ENCODE measurements at places on chromosomes 7 and 10. TPM values are rescaled to one million over a fixed set of nuclear protein-coding genes. Genes with fewer than 3 reads are reported as not detected.

DNA sequence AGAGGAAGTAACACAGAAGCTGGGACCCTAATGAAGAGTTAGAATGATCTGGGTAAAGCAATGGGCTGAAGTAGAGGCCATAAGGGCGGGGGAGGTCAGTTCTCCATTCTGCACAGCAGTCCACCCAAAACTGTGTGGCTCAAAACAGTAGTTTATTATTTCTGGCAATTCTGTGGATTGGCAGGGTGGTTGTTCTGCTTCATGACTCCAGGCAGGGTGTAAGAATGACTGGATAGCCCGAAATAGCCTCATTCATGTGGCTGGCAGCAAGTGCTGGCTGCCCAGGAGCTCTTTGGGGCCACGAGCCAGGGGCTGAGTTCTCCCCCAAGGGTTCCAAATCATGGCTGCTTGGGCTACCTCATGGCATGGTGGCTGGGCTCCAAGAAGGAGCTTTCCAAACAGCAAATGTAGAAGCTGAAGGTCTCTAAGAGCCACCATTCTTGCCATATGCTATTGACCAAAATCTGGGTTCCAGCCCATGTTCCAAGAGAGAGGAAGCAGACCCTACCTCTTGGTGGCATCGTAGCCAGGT is 315.1 kb upstream of the C7orf33 start:
- DNase-seq: no peak

DNA sequence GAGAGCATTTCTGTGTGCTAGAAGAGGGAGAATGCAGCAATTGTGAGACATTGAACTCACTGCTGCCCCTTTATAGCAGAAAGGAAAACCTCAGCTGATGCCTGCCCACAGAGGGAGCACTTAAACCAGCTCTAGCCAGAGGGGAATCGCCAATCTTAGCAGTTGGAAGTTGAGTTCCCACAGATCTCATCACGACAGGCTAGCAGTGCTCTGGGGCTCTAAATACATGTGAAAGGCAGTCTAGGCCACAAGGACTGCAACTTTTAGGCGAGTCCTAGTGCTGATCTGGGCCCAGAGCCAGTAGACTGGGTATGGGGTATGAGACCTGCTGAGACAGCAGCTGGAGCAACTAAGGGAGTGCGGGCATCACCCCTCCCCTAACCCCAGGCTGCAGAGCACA is 25.2 kb upstream of the PRR15 start:
- DNase-seq: no peak

- DNase-seq: no peak
These were observed 454.0 kb upstream of the ZMIZ1 start for GRCh38 chr10:78614744-78615143.

DNA sequence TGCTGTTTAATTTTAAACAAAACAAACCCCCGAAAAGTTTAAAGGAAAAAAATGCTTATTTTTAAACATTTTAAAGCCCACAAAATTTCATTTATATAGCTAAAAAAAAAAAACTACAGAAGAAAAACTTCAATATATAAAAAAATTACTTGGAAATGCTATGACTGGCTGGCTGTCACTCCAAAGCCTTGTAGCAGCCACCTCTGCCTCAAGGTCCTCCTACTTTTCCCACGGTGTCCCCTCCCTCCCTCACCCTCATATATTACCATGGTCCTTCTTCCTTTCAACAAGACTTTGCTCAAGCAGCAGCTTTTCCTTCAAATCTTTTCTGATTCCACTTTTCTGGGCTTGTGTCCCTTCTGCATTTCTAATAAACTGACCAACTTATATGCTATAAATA is 122.0 kb downstream of the TPK1 start:
- no peak for DNase-seq

GRCh38 chr7:142301923-142302550 is 44.2 kb upstream of the PRSS58 start:
- DNase-seq: peak; percentile 65

DNA sequence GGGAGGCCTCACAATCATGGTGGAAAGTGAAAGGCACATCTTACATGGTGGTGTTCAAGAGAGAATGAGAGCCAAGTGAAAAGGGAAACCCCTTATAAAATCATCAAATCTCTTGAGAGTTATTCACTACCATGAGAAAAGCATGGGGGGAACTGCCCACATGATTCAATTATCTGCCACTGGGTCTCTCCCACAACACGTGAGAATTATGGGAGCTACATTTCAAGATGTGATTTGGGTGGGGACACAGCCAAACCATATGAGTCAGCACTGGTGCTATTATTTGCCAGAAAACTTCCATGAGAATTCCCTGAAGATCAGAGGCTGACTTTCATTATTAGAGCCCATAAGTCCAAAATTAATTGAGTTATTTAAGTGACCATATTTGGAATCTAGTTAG is 1001.2 kb upstream of the POT1 start:
- no peak for DNase-seq

The HOXA5 gene
- not detected for total RNA-seq

The DYDC2 gene
- not detected for total RNA-seq

The PILRA gene
- 9.8 TPM for total RNA-seq

The SOSTDC1 gene
- total RNA-seq: not detected

DNA sequence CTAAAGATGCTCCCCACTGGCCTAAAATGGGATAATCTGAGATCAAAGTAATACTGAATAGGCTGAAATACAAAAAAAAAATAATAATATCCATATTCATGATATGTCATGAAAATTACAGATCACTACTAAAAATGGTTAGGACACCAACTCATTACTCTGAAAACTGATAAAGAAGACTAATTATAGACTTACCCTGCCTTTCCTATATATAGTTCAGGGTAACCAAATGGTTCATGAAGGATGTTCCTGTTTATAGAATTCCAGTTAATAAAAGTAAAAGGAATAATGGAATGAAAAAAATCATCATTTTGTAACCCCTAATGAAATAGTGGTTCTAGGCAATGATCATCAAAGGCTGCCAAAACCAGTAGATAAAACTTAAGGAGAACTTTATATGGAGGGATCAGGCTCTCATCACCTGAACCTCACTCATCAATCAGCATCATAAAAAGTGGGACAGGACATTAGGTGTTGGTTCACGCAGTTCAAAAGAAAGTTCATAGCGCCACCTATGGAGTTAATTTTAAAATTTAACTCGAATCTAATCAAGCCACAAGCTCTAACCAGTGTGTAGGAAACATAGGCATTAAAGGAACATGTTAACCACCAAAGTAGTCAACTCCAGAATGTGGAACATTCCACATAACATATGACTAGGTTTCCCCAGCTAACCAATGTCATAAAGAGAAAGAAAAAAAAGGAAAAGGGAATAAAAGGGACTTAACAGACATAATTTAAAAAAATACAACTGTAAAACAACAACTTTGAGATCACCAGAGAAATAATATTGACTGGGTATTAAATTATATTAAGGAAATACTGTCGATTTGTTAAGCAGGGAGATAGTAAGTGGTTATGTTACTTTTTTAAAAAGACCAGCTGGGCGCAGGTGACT is 35.7 kb downstream of the P4HA1 start:
- DNase-seq: no peak

GRCh38 chr10:80613466-80614170 is 75.9 kb downstream of the SH2D4B start:
- no peak for DNase-seq

DNA sequence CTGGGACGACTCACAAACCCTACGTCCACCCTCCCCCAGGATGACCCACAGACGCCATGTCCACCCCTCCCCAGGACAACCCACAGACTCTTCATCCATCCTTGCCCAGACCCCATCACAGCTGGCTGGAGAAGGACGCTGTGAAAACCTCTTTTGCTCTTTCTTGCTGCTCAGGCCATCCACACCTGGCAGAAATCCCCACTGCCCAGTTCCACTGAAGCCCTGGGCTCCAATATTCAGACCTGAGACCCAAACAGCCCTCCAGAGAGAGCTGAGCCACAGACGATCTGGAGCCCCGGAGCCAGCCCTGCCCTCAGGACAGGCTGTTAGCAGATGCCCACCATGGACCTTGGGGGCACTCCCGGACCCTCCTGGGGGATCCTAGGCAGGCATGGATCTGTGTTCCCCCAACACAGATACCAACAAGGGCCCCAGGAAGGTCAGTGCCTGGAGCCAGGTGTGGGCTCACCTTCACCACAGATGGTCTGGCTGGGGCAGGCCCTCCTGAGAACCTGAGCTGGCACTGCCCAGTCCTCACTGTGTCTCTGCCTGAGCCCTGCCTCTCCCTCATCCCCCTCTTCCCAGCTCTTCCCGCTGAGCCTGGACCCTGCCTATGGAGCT is 226.2 kb downstream of the PTPRN2 start:
- no peak for DNase-seq

DNA sequence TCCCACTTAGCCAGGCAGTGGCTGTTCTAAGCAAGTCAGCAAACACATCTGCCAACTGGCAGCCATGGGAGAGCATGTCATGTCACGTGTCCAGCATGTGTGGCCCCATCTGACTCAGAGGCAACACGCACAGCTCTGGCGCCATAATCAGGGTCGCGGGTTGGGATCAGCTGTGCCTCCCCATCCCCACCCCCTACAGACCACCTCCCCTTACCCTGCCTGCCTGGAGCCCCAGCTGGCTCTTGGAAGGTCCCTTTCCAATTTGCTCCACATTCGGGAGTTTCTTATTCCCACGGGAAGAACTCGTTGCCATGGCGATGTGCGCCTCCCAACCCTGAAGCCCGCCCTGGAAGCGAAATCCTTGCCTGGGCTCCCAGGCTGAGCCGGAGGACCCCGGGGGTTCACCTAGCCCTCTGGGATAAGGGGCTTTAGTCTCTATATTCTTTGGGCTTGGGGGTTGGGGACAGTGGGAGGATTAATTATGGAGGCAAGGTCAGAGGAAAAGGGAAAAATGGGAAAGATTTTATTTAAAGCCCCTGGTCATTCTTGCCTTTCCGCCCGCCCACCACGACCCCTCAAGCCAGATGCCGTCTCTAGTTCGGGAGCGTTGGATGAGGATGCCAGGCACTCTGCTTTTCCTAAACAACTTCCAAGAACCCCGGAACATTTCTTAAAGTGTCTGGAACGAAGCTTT is 283.7 kb downstream of the ZEB1 start:
- no peak for DNase-seq

The GNB2 gene
- total RNA-seq: 211 TPM

The KIAA1217 gene
- 2.0 TPM for total RNA-seq

The GIGYF1 gene
- total RNA-seq: 48.8 TPM

The CTAGE8 gene
- 2.0 TPM for total RNA-seq

DNA sequence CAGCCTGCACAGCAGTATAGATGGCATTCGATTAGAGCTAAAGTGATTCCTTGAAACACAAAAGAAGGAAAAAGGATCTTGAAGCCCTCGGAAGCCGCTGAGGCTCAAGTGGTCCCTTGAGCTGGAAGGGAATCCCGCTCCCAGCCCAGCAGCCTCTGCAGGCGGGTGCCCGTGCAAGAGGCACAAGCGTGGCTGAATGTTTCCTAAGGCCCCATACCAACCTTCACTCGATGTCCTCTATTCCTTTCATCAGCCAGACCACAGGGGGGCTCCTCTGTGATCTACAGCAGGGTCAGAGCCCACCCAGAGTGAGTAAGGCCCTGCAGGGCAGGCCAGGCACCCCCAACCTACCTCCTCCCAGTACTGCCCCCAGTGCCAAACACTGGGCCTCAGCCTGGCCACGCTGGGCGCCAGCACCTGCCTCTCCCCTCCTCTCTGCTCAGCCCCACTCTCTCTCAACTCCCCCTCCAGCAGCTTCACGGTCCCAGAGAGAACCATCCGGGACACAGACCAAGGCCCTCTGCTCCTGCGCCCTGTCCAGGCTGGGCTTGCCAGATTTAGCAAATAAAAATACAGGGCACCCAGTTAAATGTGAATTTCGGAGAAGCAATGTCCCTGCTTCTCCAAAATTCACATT is 30.5 kb downstream of the EBF3 start:
- no peak for DNase-seq

DNA sequence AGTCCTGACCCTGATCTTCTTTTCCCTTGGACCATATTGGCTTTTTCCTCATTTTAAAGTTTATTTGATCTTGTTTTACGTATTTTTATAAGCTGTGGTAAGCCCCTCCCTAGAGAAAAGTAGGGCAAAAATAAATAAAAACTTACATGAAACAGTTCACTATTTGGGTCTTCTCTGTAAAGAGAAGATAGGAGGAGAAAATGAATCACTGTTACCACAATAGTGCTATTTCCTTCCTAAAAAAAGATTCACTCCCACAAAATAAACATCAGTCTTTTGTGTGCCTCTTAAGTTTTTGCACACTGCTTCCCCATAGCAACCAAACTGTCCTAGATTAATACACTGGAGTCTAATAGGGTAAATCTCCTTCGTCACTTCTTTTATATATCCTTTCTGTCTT is 1.4 kb upstream of the SVIL start:
- DNase-seq: no peak

GRCh38 chr7:99116144-99116543 is 27.8 kb downstream of the SMURF1 start:
- no peak for DNase-seq

The MRC1 gene
- total RNA-seq: not detected

DNA sequence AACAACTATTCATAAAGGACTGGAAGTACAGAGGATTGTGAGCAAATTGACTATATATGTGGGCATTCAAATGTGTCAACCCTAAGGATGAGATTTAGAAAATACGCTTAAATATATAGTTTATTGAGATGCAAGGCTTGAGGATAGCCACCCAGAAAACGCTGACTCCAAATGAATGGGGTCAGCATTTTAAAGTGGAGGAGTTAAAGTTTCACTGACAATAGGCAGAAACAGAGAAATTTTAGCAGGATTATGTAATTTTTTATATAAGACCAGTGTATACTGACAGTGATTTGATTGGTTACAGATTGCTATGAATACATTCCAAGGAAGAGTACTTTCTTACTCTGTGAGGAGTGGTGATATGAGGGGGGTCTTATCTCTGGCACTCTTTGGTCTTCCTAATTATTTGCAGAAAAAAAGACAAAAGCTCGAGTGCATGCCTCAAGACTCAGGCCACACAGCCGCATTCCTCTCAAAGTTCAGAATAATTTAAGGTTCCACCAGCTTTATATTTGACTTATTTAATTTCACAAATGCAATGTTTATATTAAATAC is 38.6 kb upstream of the ARL4A start:
- DNase-seq: no peak

DNA sequence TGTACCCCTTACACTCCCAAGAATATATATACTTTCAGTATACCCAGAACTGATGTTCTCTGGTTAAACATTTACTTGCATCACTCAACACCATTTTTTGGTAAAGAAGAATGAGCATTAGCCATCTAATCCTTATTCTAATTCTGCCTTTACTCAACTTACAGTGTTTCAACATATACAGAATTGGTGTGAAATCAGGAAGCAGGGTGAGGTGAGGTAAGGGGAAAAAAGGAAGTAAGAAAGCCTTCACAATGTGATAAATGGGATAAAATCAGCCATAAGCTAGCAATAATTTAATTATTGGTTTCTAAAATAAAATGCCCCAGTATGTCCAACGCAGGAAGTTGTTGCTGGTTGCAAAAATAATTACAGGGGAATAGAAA is 605.4 kb downstream of the KCNMA1 start:
- DNase-seq: no peak

The C10orf67 gene
- total RNA-seq: 0.07 TPM
